ENCODE measurements at places on chromosomes 7 and 10.
A peak's percentile ranks its signal among the peaks of the same experiment; 100 is the strongest.

DNA sequence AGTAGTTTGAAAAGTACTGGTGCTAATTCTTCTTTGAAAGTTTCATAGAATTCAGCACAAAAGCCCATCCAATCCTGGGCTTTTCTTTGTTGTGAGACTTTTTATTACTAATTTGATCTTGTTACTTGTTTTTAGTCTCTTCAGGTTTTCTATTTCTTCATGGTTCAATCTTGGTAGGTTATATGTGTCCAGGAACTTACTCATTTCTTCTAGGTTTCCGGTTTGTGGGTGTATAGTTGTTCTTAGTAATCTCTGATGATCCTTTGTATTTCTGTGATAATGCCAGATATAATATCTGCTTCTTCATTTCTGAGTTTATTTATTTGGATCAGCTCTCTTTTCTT lies 147.5 kb downstream of the RTKN2 start:
- DNase-seq: no peak

DNA sequence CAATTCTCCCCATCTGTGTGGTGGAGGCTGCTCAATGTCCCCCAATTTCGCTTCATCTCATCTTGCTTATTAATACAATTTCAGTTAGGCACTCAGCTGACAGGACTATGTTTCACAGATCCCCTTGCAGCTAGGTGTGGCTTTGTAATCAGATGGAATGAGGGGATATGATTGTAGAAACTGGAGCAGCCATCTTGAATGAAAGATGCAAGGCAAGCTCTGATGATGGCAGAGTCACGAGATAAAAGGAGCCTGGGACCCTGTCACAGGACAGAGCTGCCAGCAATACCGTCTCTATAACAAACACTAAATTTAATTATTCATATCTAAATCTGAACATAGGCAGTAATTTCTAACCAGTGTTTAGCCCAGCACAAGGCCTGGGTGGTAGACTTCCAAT lies 991 bp upstream of the DLD start:
- no peak for DNase-seq

DNA sequence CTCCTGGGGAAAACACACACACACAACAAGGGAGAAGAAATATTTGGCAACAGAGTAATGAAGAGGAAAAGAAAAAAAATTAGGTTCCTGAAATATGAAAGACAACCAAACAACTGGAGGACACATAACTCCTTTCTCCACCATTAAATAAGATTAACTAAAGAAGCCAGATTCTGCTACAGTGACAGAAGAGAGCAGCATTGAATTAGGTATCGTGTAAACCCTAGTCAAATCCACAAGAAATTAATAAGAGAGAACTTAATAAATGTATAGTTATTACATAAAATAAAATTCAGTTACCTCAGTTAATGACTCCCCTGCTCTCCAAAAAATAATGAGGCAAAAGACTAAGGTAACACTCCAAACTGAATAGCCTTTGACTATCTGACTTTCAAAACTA lies 306.7 kb downstream of the CRPPA start:
- no peak for DNase-seq

DNA sequence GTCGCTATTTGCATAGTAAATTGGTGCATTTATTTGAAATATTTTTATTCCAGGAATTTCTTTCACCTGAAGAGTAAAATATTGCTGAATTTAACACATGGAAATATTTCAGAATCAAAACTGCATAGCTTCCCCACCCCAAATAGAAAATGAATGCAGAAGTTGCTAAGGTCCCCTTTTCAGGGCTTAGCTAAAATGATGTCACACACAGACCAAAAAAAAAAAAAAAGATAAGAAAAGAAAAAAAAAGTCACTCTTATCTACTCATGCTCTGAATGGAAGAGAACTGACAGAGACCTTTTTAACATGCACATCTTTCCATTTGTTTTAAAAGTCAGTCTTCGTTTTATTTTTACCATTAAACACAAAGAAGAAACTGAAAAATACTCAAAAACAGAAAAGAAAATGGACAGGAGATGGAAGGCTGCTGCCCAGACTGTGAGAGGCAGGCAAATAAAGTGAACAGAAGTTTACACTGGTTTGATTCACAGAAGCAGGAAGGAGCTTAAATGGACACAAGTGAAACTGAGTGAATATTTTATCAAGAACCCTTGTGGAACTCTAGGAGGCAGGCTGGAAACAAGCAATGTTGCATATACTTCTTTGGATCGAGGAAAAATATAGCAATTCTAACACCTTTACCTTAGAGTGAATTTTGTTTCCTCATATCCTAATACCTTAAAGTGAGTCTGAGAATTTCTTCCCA lies 32.0 kb downstream of the PSMC2 start:
- no peak for DNase-seq

DNA sequence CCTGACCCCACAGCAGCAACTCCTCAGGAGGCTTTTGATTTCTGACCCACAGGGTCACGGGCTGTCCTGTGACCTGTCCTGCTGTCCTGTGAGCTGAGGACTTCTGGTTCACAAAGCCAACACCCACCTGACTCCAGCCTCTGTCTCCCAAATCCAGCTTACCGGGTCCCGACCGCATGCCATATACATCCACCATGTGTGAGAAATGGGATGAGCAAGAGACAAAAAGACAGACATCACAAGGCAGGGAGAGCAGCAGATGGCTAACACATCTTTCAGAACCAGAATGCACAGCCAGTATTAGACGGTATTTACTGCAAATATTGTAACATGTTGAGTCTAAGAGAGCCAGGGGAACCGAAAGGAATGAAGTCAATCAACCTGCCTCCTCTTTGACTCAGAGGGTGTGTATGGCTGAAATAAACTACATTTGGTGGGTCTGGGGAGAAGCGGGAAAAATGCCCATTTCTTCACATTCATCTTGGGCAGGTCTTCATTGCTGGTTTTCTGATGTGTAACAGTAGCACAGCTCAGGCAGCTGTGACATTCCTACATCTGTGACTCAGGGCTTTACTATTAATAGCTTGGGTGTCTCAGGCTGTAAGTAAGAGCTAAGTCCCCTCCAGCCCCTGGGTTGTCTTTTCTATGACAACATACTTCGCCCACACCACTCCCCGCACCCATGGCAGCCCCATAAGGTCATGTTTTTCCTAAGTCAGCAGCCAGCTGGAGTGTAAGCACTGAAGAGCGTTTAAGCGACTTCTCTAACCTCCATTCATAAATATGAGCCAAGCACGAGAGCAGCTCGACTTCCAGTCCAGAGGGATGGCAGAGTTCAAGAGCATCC lies 25.0 kb downstream of the ABLIM1 start:
- DNase-seq: peak; percentile 68

DNA sequence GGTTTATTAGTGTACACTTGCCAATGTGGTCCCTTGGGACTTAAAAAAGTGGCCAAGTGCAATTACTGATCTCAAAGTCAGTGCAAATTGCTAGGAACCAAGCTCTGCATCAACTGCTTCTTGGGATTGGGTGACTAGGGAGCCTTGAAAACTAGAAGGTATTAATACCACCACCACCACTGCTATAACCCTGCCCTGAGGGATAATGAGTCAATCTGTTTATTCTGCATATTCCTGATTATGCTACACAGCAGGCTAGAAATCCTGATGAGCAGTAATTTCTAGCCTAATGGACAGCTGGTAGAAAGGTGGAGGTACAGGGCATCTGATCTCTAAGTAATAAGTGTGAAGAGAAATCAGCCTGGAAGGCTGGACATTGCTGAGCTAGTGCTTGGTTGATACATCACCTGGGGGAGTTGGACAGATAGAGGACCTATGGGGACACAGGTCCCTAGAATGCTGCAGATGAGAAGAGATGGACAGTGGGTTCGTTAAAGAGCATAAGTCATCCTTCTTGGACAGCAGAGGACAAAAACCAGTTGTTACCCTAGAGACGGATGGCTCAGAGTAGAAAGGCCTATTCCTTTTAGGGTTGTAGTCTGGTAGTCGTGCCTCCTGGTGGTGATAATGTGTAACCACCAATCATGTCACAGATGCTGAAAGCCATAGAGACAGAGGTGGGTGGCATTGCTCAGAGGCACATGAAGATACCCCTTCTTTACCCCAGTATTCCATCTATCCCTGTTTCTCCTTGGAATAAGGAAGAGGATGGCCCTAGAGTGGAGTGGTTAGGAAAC lies 554.8 kb downstream of the SORCS1 start:
- no peak for DNase-seq

DNA sequence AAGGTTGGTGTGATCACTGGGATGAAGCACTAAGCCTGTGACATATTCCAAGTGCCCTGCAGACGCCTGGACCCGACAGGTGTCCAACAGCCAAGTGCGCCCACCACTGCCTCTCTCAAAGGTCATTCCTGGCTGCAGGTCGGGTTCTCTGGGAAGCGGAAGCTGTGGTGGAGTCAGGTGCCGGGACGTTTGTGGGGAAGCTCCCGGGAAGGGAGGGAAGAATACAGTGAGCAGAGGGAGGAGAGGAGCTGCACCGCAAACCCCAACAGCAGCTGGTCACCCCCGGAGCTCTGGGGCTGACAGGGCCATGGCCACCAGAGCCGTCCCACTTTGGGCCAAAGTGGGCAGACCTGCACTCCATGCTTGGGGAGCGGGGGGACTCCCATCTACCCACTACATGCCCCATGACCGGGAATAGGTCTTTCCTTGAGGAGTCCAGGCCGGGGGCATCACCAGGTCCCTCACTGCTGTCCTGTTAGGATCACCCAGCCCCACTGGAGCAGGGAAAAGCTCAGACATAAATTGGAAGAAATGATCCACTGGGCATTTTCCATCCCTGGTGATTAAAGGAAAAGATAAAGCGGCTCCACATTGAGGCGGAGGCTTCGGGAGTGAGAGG lies 84.5 kb upstream of the PPP2R2D start:
- no peak for DNase-seq

DNA sequence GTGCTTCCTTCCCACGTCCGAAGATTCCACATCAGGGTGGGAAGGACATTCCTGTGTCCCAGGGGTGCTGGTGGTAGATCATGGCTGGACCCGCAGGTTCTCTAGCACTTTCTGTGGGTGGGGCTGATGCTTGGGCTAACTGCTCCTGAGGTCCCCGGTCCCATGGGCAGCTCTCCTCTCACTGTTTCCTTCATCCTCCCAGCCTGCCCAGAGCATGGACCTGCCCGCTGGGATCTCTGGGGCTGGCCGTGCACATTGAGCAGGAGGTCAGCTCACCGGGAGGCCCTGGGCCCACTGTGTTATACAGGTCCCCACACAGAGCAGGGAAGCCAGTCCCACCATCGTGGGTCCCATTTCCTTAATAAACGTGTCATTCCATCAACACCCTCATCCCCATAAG lies 502.3 kb downstream of the TCERG1L start:
- no peak for DNase-seq

- no peak for DNase-seq
Observed at GRCh38 chr10:8998751-8999150, 944.3 kb downstream of the GATA3 start.

GRCh38 chr7:155585532-155585895 lies 39.2 kb upstream of the CNPY1 start:
- DNase-seq: no peak

DNA sequence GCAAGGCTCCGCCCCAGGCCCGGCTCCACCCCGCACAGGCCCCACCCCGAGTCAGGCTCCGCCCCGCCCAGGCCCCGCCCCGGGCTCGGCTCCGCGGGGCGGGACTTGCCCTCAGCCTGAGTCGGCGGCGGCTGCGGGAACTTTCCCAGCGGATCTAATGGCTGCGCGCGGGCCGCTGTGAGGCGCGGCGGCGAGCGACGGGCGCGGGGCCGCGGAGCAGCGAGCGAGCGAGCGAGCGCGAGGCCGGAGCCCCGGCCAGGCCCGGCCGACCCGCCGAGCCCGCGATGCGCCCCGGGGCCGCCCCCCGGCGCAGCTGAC lies at the start of gene INPP5A:
INPP5A (plus strand) TSS at position 104 of the 318 bp plus-strand sequence. CDS start 310 bp downstream, outside the sequence.
- DNase-seq: no peak

DNA sequence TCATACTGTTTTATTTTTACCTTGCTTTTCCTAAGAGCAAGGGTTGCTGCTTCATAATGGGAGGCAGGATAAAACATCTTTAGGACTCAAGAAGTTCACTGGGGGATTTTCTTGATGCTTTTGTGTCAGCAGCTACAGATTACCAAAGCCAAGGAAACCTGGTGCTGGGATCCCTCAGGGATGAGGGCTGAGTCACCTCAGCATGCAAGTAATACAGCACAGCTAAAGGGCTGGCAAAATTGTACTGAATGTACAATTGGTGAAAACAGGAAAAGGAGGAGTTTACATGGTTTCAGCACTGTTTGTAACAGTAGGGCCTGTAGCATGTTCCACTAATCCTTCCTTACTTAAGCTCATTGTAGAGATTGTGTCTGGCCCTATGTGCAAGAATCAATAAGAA lies 1056.8 kb downstream of the SORCS1 start:
- no peak for DNase-seq

GRCh38 chr10:88019753-88020152 lies 156.3 kb downstream of the PTEN start:
- DNase-seq: no peak

- DNase-seq: no peak
Observed at GRCh38 chr10:12006671-12007070, 35.9 kb downstream of the UPF2 start.

- DNase-seq: no peak
Observed at GRCh38 chr10:128437786-128438345, 311.6 kb upstream of the MKI67 start.

GRCh38 chr7:22542669-22543068 lies 42.7 kb upstream of the STEAP1B start:
- DNase-seq: no peak

GRCh38 chr10:100154666-100155065 lies 31.2 kb downstream of the ERLIN1 start:
- DNase-seq: no peak

GRCh38 chr10:126198681-126199080 lies 189.6 kb downstream of the ADAM12 start:
- DNase-seq: no peak

All from caudate nucleus (tissue), 63 donors.